AG04449 (cell line): ENCODE measurements at places on chromosomes 16 and 17.

- no peak for DNase-seq
These were observed 2.2 kb upstream of the TOX3 start for GRCh38 chr16:52549011-52549692.

- no peak for DNase-seq
These were observed 35.6 kb upstream of the IRF8 start for GRCh38 chr16:85863384-85863774.

- DNase-seq = no peak
These were observed 833.6 kb upstream of the SOX9 start for GRCh38 chr17:71287071-71287823.

- DNase-seq = no peak
These were observed 648 bp upstream of the ERCC4 start for GRCh38 chr16:13919330-13919682.

DNA sequence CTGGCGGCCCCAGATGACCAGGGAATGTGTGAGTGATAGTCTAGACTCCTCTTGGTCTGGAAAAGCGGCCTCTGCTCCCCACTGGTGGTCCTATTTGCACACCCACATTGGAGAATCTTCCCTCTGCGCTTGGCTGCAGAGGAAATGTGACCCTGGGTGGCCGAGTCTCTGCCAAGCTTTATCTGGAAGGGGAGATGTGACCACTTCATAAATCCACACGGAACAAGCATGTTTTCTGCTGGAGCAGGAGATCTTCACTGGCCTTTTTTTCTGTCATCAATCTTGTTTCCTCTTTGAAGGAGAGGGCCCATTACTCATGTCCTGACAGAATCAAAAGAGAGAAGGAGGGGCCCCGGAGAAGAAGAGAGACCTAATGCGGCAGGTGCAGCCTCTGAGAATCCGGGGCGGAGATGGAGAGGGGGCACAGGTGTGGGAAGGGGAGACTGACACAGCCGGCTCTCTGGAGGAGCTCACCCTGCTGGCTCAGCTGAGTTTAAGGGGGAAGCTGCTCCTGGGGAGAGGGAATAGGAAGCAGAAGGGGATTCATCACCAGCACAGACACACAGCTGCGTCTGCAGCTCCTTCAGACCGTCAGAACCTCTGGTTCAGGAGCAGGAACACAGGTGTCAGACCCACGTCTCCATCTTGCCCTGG, 116.3 kb downstream of the SOX9 start:
- DNase-seq = no peak

DNA sequence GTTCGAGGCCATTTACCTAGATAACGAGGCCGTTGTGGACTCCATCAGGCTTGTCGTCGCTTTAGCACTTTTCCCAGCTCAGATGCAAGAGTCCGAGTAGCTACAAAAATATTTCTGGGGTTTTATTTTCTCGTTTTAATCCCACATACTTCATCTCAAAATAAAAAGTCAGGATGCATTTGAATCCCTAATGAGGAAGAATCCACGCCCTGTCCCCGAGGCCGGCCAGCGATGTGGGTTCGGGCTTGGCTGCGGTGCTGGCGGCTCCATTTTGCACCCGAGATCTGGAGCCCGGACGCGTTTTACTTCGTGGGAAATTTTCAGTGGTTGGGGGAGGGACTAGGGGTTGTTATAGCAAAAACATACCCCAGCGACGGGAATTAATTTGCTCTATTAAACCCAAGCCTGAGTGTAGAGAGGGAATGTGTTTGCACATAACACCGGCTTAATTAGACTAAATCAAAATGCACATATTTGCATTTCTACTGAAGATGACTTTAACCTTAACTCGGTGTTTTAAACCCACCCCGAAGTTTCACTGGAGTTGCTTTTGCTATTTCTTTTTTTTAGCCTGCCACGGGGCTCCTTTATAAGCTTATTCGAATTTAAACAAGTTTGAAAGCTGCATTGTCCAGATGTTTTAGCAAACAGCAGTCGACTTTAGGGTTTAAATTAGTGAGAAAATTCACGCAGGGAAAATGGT, 4.8 kb downstream of the IRX5 start:
- no peak for DNase-seq

DNA sequence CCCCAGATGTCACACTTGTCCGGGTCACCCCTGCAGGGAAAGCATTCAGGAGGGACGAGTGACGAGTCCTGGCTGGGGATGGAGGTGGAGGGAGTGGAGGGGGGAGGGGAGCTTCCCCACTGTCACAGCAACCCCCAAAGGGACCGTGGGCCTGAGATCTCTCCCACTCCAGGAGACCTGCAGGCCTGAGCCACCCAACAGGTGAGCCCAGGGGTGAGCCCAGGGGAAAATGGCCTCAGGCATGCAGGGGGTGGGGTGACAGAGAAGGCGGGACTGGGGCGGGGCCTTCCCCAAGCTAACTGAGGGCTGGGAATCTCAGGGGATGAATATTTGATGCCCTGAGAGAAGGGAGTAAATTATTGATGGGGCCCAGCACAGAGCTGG, 2.4 kb downstream of the USH1G start:
- no peak for DNase-seq

GRCh38 chr16:11429823-11430222, 84.6 kb downstream of the RMI2 start:
- no peak for DNase-seq

GRCh38 chr17:36743130-36743529, 141.7 kb downstream of the MRM1 start:
- no peak for DNase-seq

- DNase-seq = no peak
These were observed 11.4 kb upstream of the MRPS23 start for GRCh38 chr17:57861000-57861789.

GRCh38 chr17:14304773-14305517, 4.1 kb downstream of the HS3ST3B1 start:
- no peak for DNase-seq

- no peak for DNase-seq
These were observed 50.4 kb downstream of the USP22 start for GRCh38 chr17:20992416-20992815.

GRCh38 chr16:11297492-11298142, 16.5 kb upstream of the PRM1 start:
- no peak for DNase-seq

DNA sequence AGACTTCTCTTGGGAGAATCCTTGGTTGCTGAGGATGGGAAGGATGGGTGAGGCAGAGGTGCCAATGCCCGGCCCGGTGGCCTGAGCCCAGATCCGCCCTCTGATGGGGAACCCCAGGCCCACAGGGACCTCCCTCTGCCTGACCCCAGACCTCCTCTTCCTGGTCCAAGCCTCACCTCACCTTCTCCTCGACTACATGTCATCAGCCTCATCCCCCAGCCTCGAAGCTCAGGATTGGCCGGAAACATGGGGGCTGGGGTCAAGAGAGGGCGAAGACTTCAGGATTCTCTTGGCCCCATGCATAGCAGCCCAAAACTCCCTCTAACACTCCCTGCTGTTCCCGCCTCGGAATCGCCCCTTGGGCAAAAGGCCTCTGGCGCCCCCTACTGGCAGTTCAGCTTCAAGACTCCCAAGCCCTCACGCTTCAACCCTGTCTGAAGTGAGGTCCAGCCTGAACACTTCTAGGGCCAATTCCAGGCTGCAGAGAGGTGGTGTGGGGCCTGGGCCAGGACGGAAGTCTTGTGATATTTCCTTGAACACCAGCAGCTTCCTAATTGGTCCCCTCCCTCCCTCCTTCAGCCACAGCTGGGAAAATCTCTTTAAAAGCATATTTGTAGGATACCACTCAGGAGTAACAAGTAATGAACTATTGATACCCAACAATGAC, 47.2 kb downstream of the ARHGAP27 start:
- no peak for DNase-seq

- DNase-seq = no peak
These were observed 3.0 kb upstream of the QPRT start for GRCh38 chr16:29675811-29676643.

GRCh38 chr17:43768382-43768781, 9.8 kb upstream of the SOST start:
- no peak for DNase-seq

DNA sequence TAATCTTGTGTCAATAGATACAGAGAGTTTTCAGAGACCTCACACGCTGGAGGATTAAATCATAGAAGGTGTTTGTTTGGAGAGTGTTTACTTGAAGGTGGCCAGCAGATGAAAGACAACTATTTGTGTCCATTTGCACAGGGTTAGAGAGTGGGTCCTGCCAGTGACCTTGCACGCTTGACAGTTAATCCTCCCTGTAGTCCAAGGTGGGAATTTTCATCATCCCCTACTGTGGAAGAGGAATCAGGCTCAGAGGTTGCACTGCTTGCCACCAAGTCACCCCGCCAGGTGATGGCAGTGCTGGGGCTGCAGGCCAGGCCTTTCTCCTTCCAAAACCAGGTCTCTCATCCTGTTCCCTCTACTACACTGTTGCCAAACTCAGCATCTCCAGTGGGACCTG, 12.3 kb downstream of the CDH1 start:
- no peak for DNase-seq

GRCh38 chr17:75777296-75777922, 7.2 kb upstream of the UNK start:
- DNase-seq = no peak

GRCh38 chr17:71251951-71252350, 868.9 kb upstream of the SOX9 start:
- no peak for DNase-seq

GRCh38 chr16:75239542-75240122, 11.8 kb downstream of the BCAR1 start:
- no peak for DNase-seq

DNA sequence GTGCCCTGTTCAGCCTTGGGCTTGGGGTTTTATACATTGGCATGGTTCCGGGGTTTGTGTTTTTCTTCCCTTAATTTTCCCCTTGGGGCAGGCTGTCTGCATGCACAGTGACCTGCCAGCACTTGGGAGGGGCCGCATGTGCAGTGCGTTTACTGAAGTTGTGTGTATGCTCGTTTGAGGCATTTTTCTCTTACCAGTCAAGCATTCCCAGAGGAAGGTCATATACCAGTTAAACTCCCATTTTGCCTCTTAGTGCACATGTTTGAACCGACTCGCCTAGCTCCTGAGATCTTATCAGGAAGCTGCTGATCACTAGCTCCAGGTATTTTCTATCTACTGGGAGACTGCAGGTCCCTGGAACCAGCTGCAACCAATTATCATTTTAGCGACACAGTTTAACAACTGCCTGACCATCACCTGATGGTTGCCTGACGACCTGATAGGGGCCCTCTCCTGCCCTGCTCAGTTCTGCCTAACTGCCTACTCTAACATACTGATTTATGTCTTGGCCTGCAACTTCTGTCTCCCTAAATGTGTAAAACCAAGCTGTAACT, 51.4 kb downstream of the MFSD11 start:
- no peak for DNase-seq

- DNase-seq = no peak
These were observed 2.8 kb downstream of the TOB1 start for GRCh38 chr17:50863221-50863843.

DNA sequence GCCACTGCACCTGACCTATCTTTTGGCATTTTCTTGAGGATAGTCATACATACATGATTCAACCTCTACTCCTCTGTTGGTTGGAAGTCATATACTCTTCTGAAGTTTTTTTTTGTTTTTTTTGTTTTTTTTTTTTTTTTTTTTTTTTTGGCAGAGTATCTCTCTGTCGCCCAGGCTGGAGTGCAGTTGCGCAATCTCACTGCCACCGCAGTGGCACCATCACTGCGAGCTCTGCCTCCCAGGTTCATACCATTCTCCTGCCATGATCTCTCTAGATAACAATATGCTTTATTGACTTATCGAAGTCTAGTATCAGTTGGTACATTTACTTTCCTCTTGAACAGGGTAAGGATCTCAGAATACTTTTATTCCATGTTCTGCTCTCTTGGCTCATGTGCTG, 224.2 kb upstream of the WSCD1 start:
- no peak for DNase-seq

DNA sequence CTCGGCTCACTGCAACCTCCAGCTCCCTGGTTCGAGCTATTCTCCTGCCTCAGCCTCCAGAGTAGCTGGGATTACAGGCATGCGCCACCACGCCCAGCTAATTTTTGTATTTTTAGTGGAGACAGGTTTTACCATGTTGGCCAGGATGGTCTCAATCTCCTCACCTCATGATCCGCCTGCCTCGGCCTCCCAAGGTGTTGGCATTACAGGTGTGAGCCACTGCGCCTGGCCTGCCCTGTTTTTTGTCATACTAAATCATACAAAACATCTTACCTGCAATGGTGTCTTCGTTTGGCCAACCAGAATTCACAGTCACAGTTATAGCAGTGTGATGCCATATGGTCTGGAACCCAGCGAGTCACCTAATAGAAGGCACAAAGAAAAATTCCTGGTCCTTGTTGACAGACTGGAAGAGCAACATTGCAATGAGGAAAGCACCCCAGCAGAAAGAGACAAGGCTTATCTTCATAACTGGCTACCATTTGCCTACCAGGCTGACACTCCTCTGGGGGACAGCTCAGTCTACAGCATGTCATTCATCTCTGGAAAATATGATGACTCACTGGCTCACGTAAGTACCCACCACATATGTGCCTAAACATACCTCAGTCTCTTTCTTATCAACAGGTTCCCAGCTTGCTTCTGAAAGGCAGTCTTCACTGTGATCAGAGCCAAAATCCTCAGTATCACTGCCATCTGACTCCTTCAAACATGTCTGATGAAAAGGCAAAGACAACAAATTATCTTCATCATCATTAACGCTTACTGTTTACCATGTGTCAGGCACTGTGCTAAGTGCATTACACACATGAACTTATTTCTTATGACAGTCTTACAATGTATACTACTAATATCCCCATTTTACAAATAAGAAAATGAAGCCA, 4.3 kb upstream of the HSF5 start:
- DNase-seq = no peak

DNA sequence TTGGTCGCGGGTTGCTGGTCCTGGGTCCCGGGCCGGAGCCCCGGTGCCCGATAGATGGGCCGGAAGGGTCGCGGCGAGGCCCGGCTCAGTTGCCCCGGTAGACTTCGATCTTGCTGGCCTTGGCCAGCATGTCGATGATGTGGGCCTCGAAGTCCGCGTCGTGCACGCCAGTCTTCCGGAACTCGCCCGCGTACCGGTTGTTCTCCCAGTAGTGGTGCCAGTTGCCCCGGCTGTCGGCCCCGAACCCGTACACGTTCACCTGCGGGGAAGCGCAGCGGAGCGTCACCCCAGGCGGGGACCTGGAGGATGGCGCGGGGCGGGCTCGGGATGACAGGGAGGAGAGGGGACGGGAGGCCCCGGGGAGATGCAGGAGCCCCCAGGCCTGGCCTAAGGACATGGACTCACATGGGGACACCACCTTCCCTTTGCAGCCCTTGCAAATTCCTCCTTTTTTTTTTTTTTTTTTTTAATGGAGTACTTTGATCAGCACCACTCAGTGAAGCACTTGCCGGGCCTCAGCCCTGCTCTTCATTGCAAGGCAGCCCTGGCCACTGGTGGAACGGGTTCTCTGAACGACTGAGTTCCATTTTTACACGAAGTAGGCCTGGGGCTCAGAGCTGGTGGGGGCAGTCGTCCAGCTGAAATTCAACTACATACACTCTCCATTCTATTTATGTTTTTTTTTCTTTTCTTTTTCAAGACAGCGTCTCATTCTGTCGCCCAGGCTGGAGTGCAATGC, 35.1 kb downstream of the DDX19A start:
- no peak for DNase-seq

DNA sequence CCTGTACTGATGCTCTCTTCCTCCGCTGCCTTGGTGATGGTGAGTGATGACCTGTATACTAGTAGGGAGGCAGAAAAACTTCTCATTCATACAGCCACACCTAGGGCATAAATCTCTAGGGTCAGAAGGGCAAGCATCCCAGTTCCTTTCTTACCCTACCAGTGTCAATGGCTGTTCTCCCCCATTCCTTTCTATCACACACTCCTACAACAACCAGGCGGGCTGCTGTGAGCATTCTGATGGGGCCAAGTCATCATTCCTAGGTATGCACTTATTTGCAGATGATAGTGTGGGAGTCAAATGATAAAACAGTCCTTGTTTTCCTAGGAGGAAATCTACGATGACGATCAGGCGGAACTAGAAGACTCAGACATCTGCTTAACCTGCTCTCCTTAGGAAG, 14.0 kb upstream of the SLC6A4 start:
- no peak for DNase-seq
